ENCODE measurements at places on chromosomes 1 and 21.

GRCh38 chr1:44406737-44407429, 1.8 kb downstream of the RNF220 start:
- DNase-seq = no peak

- DNase-seq = no peak
Observed at GRCh38 chr1:55888685-55889317, 673.6 kb upstream of the USP24 start.

DNA sequence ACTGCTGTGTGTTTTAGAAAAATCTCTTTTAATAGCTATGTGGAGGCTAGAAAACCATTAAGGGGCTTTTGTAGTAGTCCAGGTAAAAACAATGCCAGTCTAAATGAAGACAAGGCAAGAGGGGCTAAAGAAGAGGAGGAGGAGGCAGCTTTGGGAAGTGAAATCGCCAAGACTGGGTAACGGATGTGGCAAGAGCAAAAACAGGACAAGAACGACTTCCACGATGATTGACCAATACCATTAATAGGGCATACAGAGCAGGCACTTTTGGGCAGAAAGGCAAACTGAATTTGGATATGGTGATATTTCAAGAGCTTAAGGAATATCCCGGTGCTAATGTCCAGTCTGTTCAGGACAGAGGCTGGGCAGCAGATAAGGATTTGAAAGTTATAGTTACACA, 22.0 kb downstream of the COA6 start:
- DNase-seq = no peak

DNA sequence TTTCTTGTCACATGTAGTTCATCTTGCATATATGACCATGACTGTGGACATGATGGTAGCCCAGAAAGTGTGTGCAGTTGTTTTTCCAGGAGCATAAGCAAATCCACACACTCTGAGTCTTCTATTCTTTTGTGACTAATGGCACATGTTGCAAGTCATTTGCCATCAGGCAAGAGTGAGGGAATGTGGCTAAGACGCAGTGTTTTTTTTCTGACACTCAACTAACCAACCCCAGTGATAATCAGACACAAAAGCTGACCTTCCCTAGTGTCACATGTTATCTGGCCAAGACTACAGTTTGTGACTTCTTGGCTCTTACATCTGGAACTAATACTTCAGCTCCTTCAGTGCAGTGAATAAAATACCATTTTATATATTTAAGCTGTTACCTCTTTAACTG, 108.8 kb downstream of the ITSN1 start:
- no peak for DNase-seq

GRCh38 chr1:164983023-164983650, 373.4 kb downstream of the LMX1A start:
- DNase-seq = no peak

GRCh38 chr21:37368541-37369279, 2.1 kb downstream of the DYRK1A start:
- no peak for DNase-seq

DNA sequence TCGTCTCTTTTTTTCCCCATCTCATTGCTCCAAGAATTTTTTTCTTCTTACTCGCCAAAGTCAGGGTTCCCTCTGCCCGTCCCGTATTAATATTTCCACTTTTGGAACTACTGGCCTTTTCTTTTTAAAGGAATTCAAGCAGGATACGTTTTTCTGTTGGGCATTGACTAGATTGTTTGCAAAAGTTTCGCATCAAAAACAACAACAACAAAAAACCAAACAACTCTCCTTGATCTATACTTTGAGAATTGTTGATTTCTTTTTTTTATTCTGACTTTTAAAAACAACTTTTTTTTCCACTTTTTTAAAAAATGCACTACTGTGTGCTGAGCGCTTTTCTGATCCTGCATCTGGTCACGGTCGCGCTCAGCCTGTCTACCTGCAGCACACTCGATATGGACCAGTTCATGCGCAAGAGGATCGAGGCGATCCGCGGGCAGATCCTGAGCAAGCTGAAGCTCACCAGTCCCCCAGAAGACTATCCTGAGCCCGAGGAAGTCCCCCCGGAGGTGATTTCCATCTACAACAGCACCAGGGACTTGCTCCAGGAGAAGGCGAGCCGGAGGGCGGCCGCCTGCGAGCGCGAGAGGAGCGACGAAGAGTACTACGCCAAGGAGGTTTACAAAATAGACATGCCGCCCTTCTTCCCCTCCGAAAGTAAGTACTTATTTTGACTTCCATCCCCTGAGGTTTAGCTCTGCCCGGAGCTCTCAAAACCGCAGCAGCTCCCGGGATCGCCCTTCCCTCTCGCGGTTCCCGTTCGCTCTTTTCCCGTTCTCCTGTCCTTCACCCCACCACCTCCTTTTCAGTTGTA, 1.5 kb downstream of the TGFB2 start:
- no peak for DNase-seq

- no peak for DNase-seq
Observed at GRCh38 chr21:41622831-41623548, 115.0 kb upstream of the TMPRSS2 start.

DNA sequence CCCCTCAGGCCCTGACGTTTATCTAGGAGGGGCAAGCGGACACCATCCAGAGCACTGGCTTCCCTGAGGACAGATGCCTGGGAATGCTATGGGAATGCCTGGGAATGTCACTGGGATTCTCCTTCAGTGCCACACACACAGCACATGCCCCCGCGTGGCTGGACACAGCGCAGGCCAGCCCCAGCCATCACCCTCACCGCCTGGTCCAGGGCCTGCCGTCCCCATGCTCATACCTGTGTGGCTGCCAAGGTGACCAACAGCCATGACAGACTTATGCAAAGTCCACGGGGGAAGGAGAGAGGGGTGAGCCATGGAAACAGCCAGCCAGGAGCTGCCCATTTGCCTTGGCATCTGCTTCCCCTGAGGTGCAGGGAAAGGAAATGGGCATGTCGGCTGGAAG, 5.7 kb upstream of the TAS1R2 start:
- no peak for DNase-seq

DNA sequence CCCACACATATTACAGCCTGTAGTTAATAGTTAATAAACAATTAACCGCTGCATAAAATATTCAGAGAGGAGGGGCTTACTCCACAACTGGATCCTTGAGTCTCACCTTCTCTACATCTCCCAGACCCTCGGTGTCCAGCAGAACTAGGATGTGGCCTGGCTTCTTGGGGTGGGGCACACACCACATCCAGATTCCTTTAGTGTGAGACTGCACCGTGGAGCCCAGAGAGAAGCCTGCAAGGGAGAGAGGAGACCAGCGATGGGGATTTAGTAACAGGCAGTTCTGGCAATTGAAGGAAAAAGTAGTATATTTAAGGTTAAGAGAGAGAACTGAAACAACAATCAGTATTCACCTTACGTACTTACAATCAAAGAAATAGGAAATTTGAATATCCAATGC, 4.9 kb downstream of the GBP1 start:
- no peak for DNase-seq

- DNase-seq = no peak
Observed at GRCh38 chr1:45673956-45674355, 12.4 kb downstream of the GPBP1L1 start.

DNA sequence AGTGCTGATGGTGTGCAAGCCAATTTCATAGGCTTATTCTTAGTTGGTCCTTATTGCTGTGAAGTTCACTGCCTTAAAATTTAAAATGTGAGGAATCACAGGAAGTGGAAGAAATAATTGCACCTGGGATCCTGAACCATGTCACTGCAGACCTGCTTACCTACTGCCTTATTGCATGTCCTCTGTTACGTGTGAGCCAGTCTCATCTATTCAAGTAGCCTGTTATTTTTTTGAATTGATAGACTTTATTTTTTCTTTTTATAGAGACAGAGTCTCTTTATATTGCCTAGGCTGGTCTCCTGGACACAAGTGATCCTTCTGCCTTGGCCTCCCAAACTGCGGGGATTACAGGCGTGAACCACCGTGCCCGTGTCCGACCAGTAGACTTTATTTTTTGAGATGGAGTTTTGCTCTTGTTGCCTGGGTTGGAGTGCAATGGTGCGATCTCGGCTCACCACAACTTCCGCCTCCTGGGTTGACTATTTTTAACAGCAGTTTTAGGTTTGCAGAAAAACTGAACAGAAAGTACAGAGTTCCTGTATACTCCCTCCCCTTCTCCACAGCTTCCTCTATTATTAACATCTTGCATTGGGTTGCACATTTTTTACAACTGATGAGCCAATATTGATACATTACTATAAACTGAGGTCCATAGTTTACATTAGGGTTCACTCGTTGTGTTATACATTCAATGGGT, 14.0 kb upstream of the DISC1 start:
- no peak for DNase-seq

- no peak for DNase-seq
Observed at GRCh38 chr21:37047079-37047478, 25.8 kb downstream of the PIGP start.

GRCh38 chr1:94025383-94026340, 95.3 kb downstream of the ABCA4 start:
- DNase-seq = no peak

DNA sequence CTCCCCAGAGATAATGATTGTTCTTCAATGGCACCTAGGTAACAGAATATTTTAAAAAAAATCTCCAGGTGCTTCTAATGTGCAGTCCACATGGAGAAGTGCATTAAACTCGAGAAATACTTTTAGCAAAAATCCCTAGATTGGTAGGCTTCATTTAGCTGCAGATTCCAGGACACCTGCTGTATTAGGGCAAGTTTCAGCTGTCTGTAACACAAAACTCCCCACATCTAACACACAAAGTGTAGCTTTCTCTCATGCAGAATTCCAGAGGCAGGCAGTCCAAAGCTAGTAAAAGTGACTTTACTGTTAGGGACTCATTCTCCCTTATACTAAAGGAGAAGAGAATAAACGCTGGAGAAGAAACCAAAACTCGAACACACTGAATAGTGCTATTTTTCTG, 1414.3 kb upstream of the B3GALT2 start:
- DNase-seq = no peak

DNA sequence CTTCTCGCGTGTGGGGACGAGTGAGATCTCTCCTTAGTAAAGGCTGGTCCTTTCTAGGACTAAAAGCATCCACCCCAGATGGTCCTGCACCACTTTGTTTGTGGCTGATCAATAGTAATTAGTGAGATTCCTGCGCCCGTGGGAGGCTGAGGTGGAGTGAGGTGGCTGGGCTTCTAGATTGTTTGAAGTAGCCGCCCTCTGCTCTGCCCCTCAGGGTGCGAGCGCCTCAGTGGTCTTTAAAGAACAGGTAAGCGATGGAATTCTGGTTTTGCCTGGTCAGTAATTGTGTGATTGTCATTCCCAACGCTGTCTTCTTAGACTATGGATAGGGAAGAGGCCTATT, 20.7 kb downstream of the PEX14 start:
- DNase-seq = no peak

DNA sequence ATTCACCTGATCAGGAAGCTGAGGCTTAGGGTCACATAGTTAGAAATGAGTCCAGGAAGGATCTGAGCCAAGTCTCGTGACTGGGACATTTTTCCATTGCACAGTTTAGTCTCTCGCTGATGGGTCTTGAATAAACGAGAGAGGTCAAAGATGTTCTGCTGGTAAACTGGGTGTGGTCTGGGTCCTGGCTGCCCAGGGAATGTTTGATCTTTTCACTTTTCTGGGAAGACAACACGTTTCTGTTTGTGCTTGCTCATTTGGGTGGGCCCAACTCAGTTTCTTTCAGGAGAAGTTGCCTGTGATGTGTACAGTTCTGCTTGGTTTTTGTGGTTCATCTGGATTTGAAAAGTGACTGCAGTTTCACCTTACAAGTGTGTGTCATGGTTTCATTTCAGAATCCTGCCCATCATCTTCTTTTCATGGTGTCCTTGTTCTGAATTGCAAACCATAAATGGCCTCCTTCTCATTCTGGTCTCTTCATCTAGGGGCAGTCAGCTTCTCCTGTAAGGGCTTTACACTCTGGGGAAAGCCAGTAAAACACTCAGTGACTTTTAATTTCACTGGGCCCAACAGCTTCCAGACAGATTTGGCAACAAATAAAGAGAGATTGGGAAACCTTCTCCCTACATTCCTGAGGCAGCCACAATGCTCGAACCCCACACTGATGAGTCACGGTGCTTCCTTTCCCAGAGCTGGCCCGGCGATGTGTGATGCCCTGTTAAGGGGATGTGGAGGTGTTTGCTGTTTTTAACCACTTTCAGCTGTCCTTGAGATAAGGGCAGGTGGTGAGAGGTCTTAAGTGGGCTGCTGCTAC, 7.2 kb upstream of the TACSTD2 start:
- DNase-seq = no peak

DNA sequence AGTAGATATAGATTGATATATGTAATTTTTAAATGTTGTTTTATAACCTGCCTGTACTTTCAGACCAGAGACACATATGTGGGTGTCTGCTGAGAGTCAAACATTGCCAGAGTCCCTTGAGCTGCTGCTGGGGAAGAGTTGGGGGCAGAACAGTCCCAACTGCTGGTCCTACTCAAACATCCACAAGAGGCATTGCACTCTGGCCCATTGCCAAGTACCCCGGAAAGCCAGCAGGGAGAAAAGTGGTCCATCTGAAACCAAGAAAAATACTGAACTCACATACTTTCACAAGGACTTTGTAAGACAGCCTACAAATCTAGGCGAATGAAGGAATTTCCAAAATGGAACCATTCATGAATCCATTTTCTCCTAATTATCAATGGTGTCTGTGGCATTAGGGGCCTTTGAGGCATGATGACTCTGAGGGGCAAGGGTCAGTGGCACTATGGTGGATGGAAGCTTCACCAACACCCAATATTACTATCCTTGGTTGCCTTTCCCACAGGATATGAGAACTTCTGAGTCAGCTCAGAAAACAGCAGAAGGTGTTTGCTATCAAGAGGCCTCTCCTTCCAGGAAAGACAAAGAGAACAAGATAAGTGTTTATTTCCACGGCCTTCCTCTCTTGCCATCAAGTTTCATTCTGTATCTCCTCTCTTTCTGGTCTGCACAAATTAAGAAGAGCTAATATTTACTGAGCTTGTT, 7.3 kb upstream of the TBX15 start:
- DNase-seq = no peak

DNA sequence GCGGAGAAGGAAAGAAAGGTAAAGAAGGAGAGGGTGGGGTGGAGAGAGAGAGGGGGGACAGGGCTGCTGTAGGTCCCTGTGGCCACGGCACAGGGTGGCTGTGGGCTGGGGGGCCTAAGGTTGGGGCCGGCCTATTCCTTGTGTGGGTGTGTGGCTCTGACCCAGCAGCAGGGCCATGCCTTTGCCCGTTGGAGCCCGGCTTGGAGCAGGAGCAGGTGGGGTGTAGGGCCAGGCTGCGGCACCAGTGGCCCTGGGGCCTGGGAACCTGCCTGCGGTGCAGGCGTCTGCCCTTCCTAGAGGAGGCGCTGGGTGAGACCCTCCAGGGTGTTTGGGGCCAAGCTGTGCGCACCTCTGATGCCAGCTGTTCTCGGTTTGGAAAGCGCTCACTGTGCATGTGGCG, 19.7 kb upstream of the SUMO3 start:
- no peak for DNase-seq

DNA sequence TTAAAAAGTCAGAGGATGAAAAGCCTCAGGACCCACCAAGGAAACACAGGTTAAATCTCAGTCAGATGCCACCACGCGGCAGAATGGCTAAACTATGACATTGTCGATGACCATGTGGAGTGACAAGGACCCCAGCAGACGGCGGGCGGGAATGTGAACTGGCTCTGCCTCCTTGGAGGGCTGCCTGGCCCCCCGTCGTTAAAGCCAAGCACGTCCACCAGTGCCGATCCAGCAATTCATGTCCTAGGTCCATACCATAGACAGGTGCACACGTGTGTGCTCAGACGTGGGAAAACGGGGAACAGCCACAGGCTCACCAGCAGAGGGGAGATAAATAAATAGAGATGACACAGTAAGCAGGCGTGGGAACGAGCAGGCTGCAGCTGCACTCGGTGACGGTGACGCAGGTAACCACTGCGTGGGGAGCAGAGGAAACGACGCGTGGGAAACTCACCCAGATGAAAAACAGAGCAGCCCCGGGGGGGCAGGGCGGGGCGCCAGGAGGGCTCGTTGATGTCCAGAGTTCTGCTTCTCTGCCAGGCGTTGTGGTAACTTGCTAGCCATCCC, 28.3 kb upstream of the PCBP3 start:
- no peak for DNase-seq

All from COR-L47 (cell line).